ENCODE measurements at places on chromosomes 16 and 17.
A peak's percentile ranks its signal among the peaks of the same experiment; 100 is the strongest.

- peak; percentile 34 for DNase-seq
Observed at GRCh38 chr16:64362193-64362592, 759.7 kb downstream of the CDH11 start.

- no peak for DNase-seq
Observed at GRCh38 chr16:19283637-19284036, 1.9 kb upstream of the CLEC19A start.

- DNase-seq: no peak
Observed at GRCh38 chr16:4384509-4384942, 12.9 kb downstream of the VASN start.

GRCh38 chr17:33802349-33803198, 452.5 kb upstream of the CCL2 start:
- DNase-seq: no peak

- DNase-seq: no peak
Observed at GRCh38 chr17:49755663-49756283, 8.2 kb downstream of the FAM117A start.

GRCh38 chr17:68423251-68423650, 34.0 kb downstream of the WIPI1 start:
- DNase-seq: no peak

GRCh38 chr16:57915811-57916488, 55.0 kb downstream of the CNGB1 start:
- no peak for DNase-seq

- no peak for DNase-seq
Observed at GRCh38 chr17:8186446-8186786, 3.6 kb downstream of the BORCS6 start.

GRCh38 chr17:14950686-14951085, 314.4 kb downstream of the PMP22 start:
- DNase-seq: no peak

DNA sequence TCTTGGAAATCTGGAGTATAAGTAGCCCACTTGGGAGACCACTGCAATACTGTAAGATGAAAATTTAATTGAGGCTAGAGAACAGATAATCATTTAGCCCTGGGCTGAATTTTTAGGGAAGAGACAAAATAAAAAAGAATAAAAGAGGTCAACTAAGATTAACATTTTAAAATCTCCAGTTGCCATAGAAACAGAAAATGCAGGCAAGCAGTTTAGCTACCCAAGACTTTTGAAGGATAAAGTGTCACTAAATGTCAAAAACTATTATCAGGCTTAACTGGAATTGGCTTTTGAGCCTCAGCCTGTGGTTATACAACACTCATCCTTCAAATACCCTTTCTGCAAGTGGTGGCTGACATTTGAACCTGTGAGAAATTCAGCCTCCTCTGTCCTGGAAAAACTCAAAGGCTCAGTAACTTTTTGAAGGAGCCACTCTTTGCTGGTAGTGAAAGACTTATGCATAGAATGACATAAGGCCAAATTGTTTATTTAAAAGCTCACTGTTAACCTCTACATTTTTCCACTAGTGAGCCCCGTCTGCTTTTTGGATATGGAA, 220.7 kb upstream of the KCNJ16 start:
- no peak for DNase-seq

GRCh38 chr17:75767881-75768280, 2.9 kb upstream of the GALK1 start:
- DNase-seq: no peak

- peak; percentile 33 for DNase-seq
Observed at GRCh38 chr17:67105213-67105612, 60.9 kb downstream of the CACNG1 start.

GRCh38 chr16:89110641-89111040, 17.0 kb downstream of the ACSF3 start:
- no peak for DNase-seq

GRCh38 chr17:4319221-4319620, 47.3 kb downstream of the UBE2G1 start:
- no peak for DNase-seq

DNA sequence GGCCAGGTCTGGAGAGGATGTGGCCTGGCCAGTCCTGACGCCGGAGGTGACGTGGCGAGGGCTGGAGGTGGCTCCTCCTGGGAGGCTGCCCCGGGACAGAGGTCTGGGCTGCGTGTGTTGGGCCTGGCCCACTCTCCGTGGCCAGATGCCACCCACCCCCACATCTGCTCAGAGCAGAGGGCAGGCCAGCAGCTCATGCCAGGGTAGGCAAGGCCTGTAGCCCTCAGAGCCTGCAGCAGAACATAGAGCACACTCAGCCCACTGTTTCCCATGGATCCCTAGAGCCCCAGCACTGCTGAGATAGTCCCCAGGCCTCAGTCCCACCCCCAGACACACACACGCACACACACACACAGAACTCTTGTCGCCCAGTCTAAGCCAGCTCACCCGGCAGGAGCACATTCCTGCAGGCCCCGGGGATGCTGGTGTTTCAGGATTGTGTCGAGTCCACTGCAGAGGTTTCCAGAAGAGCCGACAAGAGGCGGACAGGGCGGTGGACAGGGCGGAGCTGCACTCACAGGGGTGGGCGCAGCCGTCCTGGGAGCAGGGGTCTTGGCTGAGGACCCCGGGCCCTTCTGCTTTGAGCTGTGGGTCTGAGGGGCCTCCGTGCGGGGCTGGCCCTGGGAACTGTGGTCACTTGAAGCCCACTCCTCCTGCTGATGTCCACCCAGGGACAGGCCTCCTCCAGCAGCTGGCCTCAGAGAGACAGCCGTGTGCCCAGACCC, 33.4 kb downstream of the SOX8 start:
- no peak for DNase-seq

GRCh38 chr16:1351215-1351581, 480 bp downstream of the TSR3 start:
- no peak for DNase-seq

DNA sequence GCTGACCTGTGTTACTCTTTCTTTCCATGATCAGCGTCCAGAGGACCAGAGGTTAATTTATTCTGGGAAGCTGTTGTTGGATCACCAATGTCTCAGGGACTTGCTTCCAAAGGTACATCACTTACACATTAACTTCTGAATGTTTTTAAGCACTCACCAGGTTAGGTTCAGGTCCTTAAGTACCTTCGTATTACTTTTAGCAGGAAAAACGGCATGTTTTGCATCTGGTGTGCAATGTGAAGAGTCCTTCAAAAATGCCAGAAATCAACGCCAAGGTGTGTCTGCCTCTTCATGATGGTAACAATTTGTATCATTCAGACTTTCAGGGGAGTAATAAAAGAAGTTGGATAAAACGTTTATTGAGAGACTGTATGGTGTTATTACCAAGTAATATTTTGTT, 3.3 kb downstream of the HERPUD1 start:
- no peak for DNase-seq

- no peak for DNase-seq
Observed at GRCh38 chr16:2842340-2843000, 12.4 kb downstream of the ZG16B start.
